ENCODE measurements at places on chromosomes 7 and 10. TPM values are rescaled to one million over a fixed set of nuclear protein-coding genes. Genes with fewer than 3 reads are reported as not detected.

DNA sequence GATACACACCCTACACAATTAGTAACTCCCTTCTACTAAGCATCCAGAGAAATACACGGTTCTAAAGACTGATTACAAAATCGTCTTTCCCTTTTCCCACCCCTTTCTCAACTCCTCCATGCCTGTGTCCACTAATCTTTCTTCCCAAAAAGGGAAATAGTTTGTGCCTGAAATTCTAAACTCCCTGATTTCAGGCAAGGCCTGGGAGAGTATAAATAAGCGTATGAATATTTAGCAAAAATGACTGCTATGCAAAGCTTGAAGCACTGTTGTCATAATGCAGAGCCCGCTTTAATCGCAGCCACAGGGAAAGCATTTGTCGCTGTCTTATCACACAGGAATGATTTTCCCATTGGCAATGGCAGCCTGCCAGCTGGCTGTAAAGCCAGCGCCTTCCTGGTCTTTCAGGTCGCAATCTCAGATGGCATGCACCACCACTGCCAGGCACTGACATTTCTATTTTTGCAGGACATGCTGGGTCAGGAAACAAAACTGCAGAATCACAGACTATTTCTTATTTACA is 142.9 kb upstream of the PCGF5 start:
- DNase-seq: peak; percentile 90

GRCh38 chr7:127885843-127886242 is 145.4 kb downstream of the LRRC4 start:
- no peak for DNase-seq

- DNase-seq: no peak
Observed at GRCh38 chr10:5594271-5595049, 69.7 kb downstream of the CALML3 start.

The GPER1 gene
- 0.20 TPM for total RNA-seq

GRCh38 chr7:92767437-92767836 is 68.9 kb downstream of the CDK6 start:
- DNase-seq: no peak

- no peak for DNase-seq
Observed at GRCh38 chr10:73408061-73408460, 5.8 kb downstream of the ANXA7 start.

The NFE2L3 gene
- total RNA-seq: 1.2 TPM

DNA sequence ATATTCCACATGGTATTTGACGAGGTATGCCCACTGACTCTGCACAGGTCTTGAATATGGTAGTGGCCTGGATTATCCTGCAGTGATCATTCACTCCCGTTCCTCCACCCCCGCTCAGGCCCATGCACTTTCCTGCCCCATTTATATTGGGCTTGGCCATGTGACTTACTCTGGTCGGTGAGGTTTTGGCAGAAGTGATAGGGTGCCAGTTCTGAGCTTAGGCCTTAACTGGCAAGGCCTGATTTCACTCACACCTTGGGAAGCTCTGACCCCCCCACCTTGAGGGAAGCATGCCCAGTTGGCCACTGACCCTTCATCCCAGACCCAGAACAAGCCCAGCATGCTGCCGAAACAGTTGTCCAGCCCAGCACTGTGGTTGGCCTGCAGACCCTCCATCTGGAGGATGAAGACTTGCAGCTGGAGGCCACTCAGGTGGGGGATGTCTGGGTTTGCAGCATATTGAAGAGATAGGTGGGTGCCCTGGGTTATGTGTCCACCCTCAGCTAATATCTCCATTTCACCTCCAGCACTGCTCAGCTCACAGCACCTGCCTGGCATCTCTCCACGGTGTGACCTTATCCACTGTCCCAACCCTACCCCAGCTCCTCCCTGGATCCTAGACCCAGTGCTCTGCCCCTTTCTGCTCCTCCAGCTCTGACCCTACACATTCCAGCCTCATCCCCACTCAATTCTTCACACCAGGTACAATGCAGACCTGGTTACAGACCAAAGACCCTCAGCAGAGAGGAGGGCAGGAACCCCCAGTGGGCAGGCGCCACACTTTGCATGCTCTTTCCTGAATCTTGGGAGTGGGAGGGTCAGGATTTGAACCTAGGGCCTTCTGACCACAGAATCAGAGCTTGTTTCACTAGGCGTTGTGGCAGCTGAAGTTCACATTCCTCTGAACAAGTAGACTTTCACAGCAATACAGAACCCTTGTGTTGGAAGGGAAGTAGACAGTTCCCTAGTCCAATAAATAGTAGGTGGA is 138.1 kb upstream of the CHST15 start:
- DNase-seq: no peak

- DNase-seq: no peak
Observed at GRCh38 chr7:24755541-24756407, 1.5 kb downstream of the GSDME start.

The MGMT gene
- total RNA-seq: 15.4 TPM

GRCh38 chr7:2359610-2360009 is 5.0 kb downstream of the EIF3B start:
- DNase-seq: no peak

DNA sequence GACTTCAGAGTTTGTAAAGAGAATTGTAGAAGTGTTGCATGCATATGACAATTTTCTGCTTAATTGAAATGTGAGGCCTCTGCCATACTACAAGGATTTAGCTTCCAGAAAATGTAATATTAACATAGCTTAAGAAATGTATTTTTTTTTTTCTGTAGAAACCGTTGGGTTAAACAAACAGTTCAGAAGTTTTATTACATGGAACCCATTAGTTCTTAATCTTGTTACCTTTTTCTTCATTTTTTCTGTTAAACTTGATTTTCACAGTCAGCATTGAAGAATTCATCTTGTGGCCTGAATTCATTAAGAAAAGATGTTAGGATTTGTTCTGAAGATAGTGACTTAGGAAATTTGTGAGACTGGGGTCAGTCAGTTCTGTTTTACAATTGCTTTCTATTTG is 4.9 kb downstream of the PTEN start:
- no peak for DNase-seq

DNA sequence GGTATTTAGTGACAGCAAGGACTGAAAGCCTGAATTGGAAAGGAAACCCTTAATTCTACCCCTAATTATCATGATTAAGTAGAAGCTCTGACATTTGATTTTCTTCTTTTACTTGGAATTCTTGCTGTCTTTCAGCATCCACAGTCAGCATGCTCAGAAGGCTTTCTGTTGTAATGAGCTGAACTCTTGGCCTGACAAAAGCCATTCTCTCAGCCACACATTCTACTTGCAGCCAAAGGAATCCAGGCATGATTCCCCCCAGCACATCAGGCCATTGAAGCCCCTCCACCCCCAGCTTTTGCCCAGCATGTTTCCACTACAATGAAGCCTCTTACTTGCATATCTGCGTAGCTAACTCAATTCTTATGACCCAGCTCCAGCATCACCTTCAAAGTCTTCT is 94.3 kb upstream of the FRMD4A start:
- DNase-seq: no peak

DNA sequence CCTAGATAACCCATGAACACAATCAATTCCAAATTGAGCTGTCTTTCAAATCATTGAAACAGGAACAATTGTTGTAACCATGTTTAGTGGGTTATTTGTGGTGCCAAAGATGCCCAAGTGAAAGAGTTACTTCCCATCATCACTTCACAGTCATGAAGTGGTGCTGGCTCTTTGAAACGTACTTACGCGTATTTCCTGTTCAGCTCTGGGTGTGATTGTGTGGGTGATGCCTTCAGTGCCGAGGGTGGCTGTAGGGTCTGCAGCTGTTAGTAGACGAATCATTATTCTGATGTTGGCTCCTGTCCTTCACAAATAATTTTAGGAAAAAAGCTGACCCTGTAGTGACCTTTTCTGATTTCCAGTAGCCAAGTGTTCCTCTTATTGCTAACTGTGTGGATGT is 323.1 kb upstream of the KIAA1217 start:
- no peak for DNase-seq

GRCh38 chr10:50453940-50454339 is 169.8 kb downstream of the SGMS1 start:
- no peak for DNase-seq

- DNase-seq: no peak
Observed at GRCh38 chr7:1526271-1526754, 4.2 kb upstream of the MAFK start.

The IFIT1B gene
- total RNA-seq: not detected

GRCh38 chr10:89257581-89257980 is 6.0 kb upstream of the LIPA start:
- no peak for DNase-seq

GRCh38 chr10:119634219-119634544 is 17.0 kb upstream of the BAG3 start:
- no peak for DNase-seq

- DNase-seq: no peak
Observed at GRCh38 chr10:89215511-89215910, 8.4 kb upstream of the CH25H start.

The ANXA8L1 gene
- 0.19 TPM for total RNA-seq

All from pancreas (tissue), 10 donors.